Dermis microvascular lymphatic vessel endothelial cell (primary cell): ENCODE measurements at places on chromosomes 2 and 18. TPM values are rescaled to one million over a fixed set of nuclear protein-coding genes. Genes with fewer than 3 reads are reported as not detected.

WNT6 gene
- total RNA-seq = not detected in 2 replicates

SH3RF3 gene
- 4.5 and 8.9 TPM in 2 replicates for total RNA-seq

EVA1A gene
- total RNA-seq = 40.2 and 52.1 TPM in 2 replicates

MEP1B gene
- total RNA-seq = not detected in 2 replicates

SLC30A3 gene
- total RNA-seq = 6.3 and 15.0 TPM in 2 replicates

TNS1 gene
- total RNA-seq = 21.1 and 50.6 TPM in 2 replicates

TLX2 gene
- total RNA-seq = not detected in 2 replicates
